ENCODE measurements at places on chromosomes 6 and 20. TPM values are rescaled to one million over a fixed set of nuclear protein-coding genes. Genes with fewer than 3 reads are reported as not detected.

Gene MLN
- not detected for total RNA-seq

DNA sequence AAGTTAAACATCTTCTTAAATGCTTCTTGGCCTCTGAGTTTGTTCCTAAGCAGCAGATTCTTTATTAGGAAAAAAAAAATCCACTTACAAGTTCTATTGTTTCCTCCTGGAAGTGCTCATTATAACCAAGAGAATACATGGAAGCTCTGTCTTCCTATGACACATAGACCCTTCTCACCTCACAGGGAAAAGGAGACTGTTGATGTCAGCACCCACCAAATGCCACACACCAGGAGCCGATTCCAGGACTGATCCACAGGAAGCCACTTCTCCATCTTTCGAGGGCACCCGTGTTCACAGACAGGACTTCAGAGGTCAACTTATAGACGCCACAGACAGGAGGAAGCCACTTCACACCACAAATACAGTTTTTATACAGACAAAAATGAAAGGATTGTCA is 13.4 kb upstream of the BNIP5 start:
- DNase-seq = peak; percentile 52
- no peaks in the 10 kb centered on the region for H3K27me3 ChIP-seq
- peak overlapping the region; percentile 96 for H3K27ac ChIP-seq
- peaks cover 23% of the 10 kb centered on the region for H3K4me1 ChIP-seq

DNA sequence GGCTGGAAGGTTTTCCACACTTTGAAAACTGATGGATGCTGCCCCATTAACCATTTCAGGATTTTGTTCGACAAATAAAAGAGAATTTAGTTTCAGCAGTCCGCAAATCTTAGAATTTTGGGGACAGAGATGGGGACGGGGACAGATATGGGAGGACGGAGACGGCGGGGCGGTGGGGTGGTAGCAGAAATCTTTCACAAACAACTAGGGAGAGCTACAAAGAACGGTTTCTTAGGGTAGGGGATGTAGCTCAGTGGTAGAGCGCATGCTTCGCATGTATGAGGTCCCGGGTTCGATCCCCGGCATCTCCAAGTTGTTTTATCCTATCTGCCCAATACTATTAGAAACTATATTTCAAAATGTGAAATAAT is 15.1 kb downstream of the HMGN4 start:
- peaks cover 6% of the 10 kb centered on the region for H3K4me1 ChIP-seq
- no peaks in the 10 kb centered on the region for H3K27me3 ChIP-seq
- peak overlapping the region; percentile 54 for H3K4me3 ChIP-seq
- peak overlapping the region; percentile 62 for H3K27ac ChIP-seq
- no peaks in the 10 kb centered on the region for H3K36me3 ChIP-seq
- DNase-seq = peak; percentile 46

Gene TTI1
- 13.4 TPM for total RNA-seq

Gene OOEP
- total RNA-seq = not detected

Gene LKAAEAR1
- total RNA-seq = 0.34 TPM

Gene GNAS-AS1
- total RNA-seq = 2.8 TPM

Gene PHACTR1
- 10.0 TPM for total RNA-seq

DNA sequence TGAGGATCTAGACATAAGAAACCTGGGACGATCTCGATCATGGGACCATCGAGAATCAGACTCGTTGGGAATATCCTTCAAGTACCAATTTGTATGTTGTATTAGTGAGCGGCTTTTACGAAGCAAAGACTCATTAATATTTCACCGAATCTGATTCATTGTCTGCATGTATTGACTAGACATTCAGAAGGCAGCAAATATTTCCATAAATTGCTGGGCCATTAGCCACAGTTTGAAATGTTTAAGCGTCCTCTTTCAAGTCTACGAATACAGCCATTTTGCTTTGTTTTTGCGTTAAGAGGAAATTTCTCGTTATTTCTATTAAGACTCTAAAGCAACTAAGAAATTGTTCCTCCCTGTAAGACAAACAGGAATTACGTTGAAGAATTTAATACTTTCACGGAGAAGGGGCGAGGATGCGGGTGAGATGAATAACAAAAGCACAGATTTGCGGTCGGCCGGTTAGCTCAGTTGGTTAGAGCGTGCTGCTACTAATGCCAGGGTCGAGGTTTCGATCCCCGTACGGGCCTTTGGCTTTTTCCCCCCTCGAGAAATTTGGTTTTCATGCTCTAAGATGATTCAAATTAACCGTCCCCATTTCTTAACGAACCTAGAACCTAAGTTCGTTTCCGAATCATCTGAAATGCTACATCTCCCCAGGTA is 18.5 kb downstream of the POM121L2 start:
- no peak overlapping the region for H3K4me3 ChIP-seq
- DNase-seq = peak; percentile 35
- H3K27me3 ChIP-seq = peaks cover 29% of the 10 kb centered on the region
- peaks cover 13% of the 10 kb centered on the region for H3K4me1 ChIP-seq
- no peak overlapping the region for H3K27ac ChIP-seq
- H3K36me3 ChIP-seq = no peaks in the 10 kb centered on the region

GRCh38 chr20:41168281-41169161 is 31.2 kb downstream of the PLCG1 start:
- H3K4me1 ChIP-seq = peaks cover 6% of the 10 kb centered on the region
- no peaks in the 10 kb centered on the region for H3K27me3 ChIP-seq
- no peak for DNase-seq
- H3K27ac ChIP-seq = no peak overlapping the region
- H3K36me3 ChIP-seq = peaks cover 59% of the 10 kb centered on the region

DNA sequence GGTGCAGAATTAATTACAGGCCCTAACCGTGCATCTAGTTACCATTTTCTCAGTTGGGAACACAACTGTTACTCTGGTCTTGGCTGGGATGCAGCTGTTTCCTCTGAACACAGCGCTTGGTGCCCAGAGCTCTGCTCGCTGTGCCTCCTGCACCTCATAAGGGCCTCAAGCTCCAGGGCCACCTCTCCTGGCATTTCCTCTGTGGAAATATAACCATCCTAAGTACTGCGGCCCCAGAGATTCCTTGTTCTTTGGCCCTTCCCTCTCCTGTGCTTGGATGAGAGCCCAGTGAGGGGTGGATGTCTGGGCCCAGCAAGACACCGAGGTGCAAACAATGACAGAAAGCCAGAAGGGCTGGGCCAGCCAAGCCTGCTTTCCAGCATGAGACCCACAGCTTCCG is 169.9 kb upstream of the CST7 start:
- H3K4me3 ChIP-seq = no peak overlapping the region
- no peak for DNase-seq
- H3K36me3 ChIP-seq = no peaks in the 10 kb centered on the region
- peaks cover 13% of the 10 kb centered on the region for H3K4me1 ChIP-seq
- H3K27me3 ChIP-seq = no peaks in the 10 kb centered on the region

- H3K36me3 ChIP-seq = no peaks in the 10 kb centered on the region
- peak; percentile 44 for DNase-seq
- no peak overlapping the region for H3K4me3 ChIP-seq
- H3K27me3 ChIP-seq = no peaks in the 10 kb centered on the region
- H3K27ac ChIP-seq = no peak overlapping the region
- no peaks in the 10 kb centered on the region for H3K4me1 ChIP-seq
These were observed 159.6 kb upstream of the MYLIP start for GRCh38 chr6:15969236-15969778.

Gene LHFPL5
- not detected for total RNA-seq

Gene ASIP
- not detected for total RNA-seq

DNA sequence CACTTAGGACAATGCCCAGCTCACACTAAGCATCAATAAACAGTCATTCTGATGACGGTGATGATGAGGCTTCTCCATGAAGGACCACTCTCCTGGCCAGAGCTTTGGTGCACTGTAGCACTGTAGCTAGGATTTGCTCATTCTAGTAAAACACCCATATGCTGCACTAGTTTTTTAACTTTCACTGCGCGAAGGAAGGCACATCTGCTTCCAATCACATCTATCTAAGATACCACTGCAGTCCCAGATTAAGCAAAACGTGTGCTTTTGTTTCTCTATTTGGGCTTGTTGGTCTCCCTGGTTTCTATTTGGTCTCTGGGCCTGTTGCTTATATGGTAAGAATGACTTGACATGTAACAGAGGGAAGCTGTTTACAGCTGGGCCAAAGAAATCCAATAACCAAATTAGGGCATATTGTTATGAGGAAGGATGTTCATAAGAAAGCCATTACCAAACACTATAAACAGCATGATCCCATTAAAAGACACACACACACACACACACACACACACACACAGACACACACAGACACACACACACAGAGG is 62.4 kb downstream of the FAM229B start:
- no peak overlapping the region for H3K27ac ChIP-seq
- no peak overlapping the region for H3K4me3 ChIP-seq
- DNase-seq = no peak

DNA sequence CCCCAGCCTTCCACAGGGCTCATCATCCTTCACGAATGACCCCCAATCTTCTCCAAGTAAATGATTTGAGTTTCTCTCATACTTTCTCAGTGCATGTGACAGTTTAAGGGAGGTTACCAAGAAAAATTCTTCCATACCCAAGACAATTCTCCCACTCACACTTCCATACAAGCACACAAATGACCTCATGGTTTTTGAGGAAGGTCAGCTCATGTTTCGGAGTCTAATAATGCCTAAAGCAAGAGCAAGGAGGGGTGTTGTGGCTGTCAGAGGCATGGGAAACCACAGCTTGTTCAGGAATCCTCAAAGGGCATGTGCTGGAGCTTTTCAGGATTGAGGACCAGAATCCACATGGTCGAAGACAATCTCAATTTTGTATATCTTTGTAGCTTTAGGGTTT is 279.0 kb downstream of the MAFB start:
- H3K4me1 ChIP-seq = no peaks in the 10 kb centered on the region
- no peaks in the 10 kb centered on the region for H3K36me3 ChIP-seq
- H3K27me3 ChIP-seq = no peaks in the 10 kb centered on the region
- DNase-seq = no peak
- H3K4me3 ChIP-seq = no peak overlapping the region
- no peak overlapping the region for H3K27ac ChIP-seq

DNA sequence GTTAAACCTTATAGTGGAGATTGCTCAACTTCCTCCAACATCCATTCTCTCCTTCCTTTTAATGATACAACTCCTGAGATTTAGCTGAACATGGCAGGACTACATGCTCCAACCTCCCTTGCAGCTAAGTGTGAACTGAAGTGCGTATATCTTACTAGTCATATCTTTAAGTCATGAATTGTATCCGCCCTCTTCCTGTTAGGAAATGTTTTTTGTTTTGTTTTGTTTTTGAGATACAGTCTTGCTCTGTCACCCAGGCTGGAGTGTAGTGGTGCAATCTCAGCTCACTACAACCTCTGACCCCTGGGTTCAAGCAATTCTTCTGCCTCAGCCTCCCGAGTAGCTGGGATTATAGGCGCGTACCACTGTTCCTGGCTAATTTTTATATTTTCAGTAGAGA is 8.8 kb upstream of the OSTM1 start:
- no peaks in the 10 kb centered on the region for H3K36me3 ChIP-seq
- no peak for DNase-seq
- H3K27me3 ChIP-seq = no peaks in the 10 kb centered on the region
- H3K4me1 ChIP-seq = peaks cover 3% of the 10 kb centered on the region
- H3K27ac ChIP-seq = no peak overlapping the region

- H3K27ac ChIP-seq = peak overlapping the region; percentile 92
- H3K27me3 ChIP-seq = no peaks in the 10 kb centered on the region
- peaks cover 21% of the 10 kb centered on the region for H3K4me1 ChIP-seq
These were observed 323.1 kb downstream of the HDGFL1 start for GRCh38 chr6:22892452-22892851.

Gene FRK
- total RNA-seq = 0.77 TPM

Gene DYNLT2
- 1.0 TPM for total RNA-seq

Measured in astrocyte (in vitro differentiated cells and primary cell).